Heart right ventricle (tissue), 16 donors: ENCODE measurements at places on chromosomes 6 and 20. TPM values are rescaled to one million over a fixed set of nuclear protein-coding genes. Genes with fewer than 3 reads are reported as not detected.

DNA sequence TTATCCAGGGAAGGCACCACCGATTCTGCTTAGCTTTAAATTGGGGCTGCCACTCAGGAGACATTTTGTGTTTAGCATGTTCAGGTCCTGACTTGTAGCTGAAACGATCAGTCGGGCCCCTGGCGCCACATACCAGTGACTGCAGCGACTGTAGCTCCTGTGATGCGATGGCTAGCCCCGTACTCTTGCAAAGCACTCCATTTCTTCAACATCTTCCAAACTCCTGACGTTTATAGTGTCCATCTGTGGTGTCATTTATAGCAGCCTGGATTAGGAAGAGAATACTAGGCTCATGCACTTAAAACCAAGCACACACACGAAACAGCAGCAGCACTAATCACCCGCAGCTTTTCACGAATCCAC is 13.0 kb downstream of the POU3F2 start:
- DNase-seq = no peak
- H3K4me3 ChIP-seq = no peak overlapping the region
- H3K36me3 ChIP-seq = no peaks in the 10 kb centered on the region

DNA sequence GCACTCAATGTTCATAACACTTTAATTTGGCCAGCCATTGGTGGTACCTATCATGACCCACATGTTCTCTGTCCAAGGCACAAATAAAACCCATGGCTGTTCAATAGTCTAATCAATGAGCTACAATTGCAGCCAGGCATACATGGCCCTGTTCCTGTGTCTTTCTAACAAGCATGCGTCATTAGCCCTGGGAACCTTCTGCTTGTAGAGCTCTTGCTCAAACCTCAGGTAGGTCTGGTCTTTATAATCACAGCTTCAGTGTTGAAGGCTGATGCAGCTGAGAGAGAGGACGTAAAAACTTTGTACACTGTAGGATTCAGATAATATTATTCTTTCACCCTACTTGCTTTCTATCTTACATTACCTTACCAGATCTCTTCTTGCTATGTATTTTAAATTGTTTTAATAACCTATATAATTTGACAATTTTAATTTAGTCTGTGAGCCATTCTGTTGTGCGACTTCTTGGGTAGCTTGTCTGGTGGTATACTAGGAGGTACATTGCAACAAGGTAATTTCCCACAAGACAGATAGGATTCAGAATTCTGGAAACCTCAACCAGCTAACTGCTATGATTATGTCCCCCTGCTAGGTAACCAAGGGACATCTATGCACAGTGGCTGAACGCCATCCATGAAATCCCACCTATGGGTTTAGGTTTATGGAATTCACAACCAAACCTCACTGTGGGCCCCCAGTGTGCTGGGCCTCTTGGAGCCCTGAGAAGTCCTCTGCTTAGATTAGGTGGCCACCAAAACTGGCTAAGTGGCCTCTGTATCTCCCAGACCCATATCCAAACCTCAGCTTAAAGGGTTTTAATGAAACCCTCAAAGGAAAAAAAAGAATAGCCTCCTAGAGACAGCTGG is 55.4 kb upstream of the RIPOR2 start:
- H3K27me3 ChIP-seq = no peaks in the 10 kb centered on the region
- DNase-seq = no peak
- peaks cover 15% of the 10 kb centered on the region for H3K4me1 ChIP-seq
- no peak overlapping the region for H3K27ac ChIP-seq
- H3K36me3 ChIP-seq = no peaks in the 10 kb centered on the region

DNA sequence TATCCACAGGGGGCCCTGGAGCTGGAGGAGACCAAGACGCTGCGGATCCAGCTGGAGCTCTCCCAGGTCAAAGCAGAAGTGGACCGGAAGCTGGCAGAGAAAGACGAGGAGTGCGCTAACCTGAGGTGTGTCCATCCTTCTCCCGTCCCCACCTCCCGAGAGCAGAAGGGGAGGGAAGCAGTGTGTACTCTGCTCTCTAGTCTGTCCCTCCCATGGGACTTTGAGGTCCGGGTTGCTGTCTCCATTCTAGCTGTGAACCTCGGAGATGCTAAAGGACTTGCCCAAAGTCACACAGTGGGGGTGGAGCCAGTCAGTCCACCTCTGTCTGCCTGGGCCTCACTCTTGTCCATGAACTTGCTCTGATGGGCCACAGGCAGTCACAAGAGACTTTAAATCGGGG is 44.1 kb downstream of the MYH7B start:
- no peak overlapping the region for H3K27ac ChIP-seq
- H3K36me3 ChIP-seq = peaks cover 97% of the 10 kb centered on the region

DNA sequence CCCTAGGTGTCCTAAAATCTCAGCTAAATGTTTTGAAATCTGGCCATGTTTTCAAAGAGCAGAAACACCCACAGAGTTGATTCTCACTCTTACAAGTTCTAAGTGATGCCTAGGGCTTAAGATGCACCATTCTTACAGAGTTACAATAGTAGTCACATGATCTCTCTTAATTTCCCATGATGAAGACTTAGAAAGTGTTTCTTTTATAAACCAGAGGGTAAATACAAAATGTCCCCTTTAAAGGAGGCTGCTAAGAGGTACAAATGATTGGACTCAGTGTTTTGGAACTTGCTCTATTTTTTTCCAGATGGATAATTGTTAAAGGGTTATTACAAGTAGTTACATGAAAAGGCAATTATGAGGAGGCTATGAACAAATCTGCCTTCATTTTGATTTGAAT is 244.6 kb downstream of the GRM1 start:
- peaks cover 5% of the 10 kb centered on the region for H3K4me1 ChIP-seq
- H3K27me3 ChIP-seq = no peaks in the 10 kb centered on the region
- H3K27ac ChIP-seq = no peak overlapping the region

DNA sequence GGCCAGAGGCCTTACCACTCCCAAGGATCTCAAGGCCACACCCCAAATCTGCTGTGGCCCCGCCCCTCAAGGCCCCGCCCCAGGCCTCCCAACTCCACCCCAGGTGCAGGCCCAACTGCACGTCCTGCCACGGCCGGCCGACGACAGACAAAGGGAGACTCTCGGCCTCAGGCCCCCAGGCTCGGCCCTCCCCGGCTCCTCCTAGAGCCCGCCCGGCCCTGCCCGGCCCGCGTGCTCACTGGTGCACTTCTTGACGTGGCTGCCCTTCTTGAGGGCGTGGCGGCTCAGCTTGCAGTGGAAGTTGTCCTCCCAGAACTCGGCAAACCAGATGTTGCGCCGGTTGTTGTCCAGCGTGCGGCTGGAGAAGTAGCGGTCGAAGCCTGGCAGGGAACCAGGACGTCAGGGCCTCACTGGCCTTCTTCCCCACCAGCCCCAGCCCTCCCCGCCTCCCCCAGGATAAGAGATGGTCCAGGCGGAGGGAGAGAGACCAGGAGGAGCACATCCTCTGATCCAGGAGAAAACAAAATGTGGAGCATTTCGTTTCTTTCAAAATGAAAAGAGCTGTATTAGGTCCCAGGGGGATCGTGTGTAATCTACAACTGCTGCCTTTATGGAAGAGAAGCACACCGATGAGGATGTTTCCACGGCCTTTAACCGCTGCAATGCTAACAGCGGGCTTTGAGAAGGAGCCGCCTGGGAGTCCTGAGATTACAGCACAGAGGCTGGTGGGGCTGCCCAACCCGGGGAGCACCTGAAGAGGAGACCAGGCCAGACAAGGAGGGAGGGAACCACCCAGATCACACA is 89.4 kb downstream of the GRM4 start:
- H3K4me3 ChIP-seq = peak overlapping the region; percentile 22
- no peaks in the 10 kb centered on the region for H3K27me3 ChIP-seq
- peak; percentile 66 for DNase-seq
- peaks cover 10% of the 10 kb centered on the region for H3K4me1 ChIP-seq
- no peak overlapping the region for H3K27ac ChIP-seq

RIPOR3 gene
- total RNA-seq = 9.2 TPM

MDFI gene
- total RNA-seq = 1.3 TPM

NT5DC1 gene
- 54.3 TPM for total RNA-seq

UST gene
- 4.1 TPM for total RNA-seq
